Activated CD4-positive, alpha-beta T cell treated with anti-CD3 and anti-CD28 coated beads for 36 hours (primary cell): ENCODE measurements at places on chromosomes 11 and 22. TPM values are rescaled to one million over a fixed set of nuclear protein-coding genes. Genes with fewer than 3 reads are reported as not detected.

Gene ATM
- 36.1 TPM for total RNA-seq

Gene OOSP1
- not detected for total RNA-seq

DNA sequence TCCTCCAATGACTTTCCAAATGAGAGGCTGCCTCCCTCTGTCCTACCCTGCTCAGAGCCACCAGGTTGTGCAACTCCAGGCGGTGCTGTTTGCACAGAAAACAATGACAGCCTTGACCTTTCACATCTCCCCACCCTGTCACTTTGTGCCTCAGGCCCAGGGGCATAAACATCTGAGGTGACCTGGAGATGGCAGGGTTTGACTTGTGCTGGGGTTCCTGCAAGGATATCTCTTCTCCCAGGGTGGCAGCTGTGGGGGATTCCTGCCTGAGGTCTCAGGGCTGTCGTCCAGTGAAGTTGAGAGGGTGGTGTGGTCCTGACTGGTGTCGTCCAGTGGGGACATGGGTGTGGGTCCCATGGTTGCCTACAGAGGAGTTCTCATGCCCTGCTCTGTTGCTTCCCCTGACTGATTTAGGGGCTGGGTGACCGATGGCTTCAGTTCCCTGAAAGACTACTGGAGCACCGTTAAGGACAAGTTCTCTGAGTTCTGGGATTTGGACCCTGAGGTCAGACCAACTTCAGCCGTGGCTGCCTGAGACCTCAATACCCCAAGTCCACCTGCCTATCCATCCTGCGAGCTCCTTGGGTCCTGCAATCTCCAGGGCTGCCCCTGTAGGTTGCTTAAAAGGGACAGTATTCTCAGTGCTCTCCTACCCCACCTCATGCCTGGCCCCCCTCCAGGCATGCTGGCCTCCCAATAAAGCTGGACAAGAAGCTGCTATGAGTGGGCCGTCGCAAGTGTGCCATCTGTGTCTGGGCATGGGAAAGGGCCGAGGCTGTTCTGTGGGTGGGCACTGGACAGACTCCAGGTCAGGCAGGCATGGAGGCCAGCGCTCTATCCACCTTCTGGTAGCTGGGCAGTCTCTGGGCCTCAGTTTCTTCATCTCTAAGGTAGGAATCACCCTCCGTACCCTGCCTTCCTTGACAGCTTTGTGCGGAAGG is 2.9 kb downstream of the APOC3 start:
- no peak for DNase-seq

Gene MRPL49
- 58.5 TPM for total RNA-seq

GRCh38 chr11:33690290-33691065 is 10.1 kb downstream of the C11orf91 start:
- peak; percentile 41 for DNase-seq

DNA sequence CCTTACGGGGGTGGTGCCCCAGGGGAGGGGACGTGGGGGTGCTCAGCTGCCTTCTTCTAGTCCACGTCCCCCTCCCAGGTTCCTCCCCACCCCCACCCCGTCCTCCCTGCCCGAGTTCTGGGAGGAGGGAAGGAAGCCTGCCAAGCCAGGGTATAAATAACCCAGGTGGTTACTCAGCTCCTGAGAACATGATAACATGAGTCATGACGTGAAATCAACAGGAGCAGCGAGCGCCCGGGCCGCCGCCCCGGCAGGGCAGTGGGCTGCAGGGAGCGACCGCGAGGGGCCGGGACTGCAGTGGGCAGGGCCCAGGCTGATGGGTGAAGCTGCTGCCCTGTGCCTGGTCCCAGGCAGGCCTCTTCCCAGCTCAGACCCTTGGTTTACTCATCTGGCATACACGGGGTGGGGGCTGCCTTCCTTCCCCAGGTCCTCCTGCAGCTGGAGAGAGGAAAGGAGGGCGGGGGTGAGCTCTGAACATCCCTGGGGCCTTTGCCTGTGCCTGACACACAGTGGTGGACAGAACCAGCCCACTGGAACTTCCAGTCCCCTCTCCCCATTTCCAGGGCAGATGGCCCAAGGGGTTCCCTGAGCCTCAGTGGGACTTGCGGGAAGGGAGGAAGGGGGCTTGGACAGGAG is 8.8 kb upstream of the PDGFB start:
- DNase-seq, result peak; percentile 73

Gene MTFP1
- total RNA-seq, result 54.6 TPM

Gene BATF2
- not detected for total RNA-seq

Gene TCP11L1
- total RNA-seq, result 8.8 TPM

DNA sequence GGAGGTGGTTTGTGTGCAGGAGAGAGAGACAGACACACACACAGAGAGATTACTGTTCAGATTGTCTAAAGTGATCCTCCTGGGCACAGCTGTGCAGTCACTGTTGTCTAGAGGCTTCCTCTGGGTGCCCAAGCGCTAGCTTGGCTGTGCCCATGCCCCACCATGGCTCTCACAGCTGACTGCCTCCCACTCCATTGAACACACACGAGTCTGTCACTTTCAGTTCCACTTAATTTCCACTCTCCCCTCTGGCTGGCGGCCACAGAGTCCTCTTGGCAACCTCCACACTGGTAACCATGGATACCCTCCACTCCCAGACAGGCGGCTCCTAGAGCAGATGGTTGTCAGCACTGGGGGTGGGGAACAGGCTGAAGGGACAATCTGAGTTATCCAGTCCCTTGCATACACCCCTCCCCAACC is 29.1 kb downstream of the MAP6 start:
- peak; percentile 5 for DNase-seq

DNA sequence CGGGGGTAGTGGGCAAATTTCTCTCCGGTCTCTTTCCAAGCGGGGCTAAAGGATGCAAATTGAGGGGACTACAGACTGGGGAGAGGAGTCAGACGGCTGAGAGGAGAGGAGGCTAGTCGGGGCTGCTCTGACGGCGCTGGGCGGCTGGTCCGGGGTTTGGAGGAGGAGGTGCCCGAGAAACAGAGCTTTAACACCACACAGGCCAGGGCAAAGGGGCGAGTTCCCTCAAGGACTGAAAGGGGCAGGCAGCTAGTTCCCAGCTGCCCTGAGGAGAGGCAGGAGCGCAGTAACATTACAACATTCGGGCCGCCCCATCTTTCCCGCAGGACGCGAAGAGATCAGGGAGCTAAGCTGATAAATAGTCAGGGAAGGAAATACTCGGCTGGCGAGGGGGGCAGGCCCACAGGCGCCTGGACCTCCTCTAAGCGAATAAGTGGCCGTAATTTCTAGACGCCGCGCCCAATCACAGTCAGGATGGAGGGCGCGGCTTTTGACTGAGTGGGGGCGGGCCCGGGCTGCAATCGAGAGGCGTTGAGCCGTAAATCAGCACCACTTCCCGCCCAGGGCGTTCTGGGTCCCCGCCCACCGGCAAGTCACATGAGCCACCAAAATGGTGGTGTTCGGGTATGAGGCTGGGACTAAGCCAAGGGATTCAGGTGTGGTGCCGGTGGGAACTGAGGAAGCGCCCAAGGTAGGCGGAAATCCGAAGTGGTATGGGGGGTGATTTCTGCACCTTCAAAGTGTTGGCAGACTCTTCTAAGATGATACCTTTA is at the start of gene TMEM126B:
TMEM126B (plus strand) TSS at position 596 of the 773 bp plus-strand sequence; CDS start at position 611, 15 bp downstream.
- peak; percentile 99 for DNase-seq

DNA sequence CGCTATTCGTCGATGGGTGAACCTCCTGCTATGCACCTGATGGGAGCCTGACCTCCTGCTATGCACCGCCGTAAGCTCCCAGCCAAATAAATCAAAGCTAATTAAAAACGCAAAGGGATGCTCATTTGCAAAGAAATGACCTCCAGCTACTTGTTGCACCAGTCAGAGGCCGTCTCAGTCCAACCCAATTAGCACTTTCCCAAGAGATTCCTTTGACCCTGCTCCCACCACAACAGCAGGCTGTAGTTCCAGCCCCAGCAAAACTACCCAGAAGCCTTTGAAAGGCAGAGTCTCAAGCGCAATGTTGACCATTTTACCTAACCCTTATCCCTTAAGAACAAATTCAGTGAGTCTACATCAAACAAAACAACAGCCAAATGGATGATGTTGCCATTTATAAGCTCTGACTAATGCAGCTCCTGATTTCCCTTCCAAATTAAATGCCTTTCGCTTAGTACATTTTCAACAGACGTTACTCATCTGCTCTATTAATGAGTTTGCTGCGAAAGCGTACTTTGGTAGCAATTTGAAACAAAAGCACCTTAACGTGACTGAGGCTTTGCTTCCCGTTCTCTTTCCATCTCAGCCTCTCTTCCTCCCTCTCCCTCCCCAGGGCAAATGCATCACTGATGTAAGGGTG is 17.2 kb upstream of the BSX start:
- no peak for DNase-seq

Gene F2
- not detected for total RNA-seq

DNA sequence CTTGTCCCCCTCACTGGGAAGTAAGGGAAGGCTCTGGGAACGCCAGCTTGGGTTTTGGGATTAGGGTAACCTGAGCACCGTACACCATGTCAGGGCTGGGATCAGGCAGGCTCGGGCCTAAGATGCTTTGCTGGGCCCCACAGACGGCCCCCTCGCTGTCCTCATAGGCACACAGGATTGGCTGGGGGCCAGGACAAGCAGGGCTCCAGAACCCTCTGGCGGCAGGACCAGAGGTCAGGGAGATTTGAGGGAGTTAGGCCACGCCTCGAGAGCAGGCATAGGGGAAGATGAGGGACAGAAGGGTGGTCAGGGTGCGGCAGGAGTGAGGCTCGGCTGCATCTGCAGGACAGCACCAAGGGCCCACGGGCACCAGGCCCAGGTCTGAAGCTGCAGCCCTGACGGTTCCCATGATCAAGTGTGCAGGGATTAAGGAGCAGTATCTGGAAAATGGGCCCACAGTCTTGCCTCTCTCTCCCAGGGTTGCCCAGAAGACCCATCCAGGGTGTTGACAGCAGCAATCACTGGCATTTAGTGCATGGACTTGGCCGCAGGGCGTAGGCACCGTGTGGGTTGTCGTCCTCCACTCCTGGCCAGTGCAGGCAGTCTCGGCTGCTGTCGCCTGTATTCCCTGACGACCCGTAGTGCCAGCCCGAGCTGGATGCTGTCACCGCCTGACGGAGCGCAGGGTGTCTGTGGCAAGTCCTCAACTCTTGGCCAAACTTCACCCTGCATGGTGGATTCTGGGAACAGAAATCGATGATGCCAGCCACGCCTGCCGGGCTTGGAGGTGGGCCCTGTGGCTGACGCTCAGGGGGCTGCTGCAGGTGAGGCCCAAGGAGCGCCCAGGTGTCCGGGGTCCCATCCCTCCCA is 15.7 kb upstream of the GNB1L start:
- no peak for DNase-seq

DNA sequence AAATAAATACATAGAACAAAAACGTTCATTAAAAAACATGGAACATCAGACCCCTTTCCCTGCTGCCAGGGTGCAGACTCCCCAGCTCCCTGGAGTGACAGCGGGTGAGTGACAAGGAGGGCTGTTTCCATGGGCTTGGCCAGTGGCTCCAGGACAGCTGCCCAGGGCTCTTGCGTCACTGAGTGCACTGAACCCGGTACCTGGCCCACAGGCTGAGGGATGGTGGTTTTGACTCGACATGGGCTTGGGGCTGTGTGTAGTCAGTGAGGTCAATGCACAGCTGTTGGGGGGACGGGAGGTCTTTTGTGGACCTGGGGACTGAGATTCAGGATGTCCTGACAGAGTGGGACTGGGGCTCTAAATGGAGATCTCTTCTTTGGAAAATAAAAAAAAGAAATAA is 142.1 kb upstream of the B3GAT1 start:
- DNase-seq, result no peak

GRCh38 chr22:47151064-47151463 is 388.6 kb downstream of the TBC1D22A start:
- DNase-seq, result no peak

DNA sequence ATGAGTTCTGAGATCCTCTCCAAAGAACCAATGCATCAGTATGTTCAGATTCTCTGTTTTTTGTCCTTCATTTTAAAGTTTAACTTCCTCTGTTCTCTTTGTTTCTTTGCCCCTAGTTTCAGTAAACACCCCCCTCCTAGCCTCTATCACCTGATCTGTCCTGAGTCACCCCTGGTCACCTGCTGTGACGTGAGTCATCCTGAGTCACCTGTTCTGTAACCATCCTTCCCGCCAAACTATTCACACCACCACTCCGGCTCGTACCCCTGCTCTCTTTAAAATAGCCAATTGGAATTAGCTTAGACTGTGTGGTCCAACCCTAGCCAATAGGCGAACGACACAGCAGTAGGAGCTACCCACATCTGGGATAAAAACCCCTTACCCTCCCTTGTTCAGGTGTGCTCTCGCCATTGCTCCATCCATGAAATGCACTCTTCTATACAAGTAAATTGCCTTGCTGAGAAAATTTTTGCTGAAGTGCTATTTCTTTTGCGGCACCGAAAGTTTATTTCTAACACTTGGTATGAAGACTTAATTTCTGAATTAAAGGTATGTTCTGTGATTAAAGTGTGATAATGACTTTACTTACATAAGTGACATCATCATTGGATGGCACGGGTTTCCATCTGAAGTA is 318.4 kb downstream of the AASDHPPT start:
- DNase-seq, result no peak

Gene FAM83F
- total RNA-seq, result 0.49 TPM

Gene DENND6B
- total RNA-seq, result 2.8 TPM
